Memory B cell (primary cell): ENCODE measurements at places on chromosomes 2 and 18.
A peak's percentile ranks its signal among the peaks of the same experiment; 100 is the strongest.

- no peak for DNase-seq
These were observed 14.9 kb downstream of the IL1RN start for GRCh38 chr2:113142290-113142689.

GRCh38 chr2:64325477-64325851 is 128.5 kb upstream of the LGALSL start:
- DNase-seq: no peak

GRCh38 chr2:120373424-120373823 is 27.5 kb downstream of the INHBB start:
- DNase-seq: no peak

- no peak for DNase-seq
These were observed 187.5 kb upstream of the MAP2 start for GRCh38 chr2:209236377-209236776.

DNA sequence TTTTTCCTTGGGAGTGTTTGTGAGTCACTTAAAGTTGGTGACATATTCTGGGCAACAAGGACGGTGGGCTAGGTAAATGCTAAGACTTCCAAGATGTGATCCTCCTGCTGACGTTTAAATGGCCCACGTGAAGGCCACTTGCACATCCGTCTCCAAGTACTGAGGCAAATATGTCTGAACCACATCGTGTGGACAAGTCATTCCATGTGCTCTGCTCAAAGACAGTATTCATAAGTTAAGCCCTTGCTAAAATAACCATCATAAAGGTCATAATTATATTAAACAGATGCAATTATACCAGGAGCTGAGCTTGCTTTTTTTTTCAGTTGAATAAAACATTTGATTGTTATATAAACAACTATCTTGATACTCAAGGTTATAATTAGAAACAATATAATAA is 44.8 kb downstream of the SPP2 start:
- no peak for DNase-seq

GRCh38 chr2:17899871-17900270 is 21.4 kb downstream of the KCNS3 start:
- no peak for DNase-seq

GRCh38 chr18:45573514-45573913 is 41.8 kb upstream of the SLC14A2 start:
- DNase-seq: no peak

GRCh38 chr2:118000041-118000440 is 13.8 kb downstream of the CCDC93 start:
- no peak for DNase-seq

DNA sequence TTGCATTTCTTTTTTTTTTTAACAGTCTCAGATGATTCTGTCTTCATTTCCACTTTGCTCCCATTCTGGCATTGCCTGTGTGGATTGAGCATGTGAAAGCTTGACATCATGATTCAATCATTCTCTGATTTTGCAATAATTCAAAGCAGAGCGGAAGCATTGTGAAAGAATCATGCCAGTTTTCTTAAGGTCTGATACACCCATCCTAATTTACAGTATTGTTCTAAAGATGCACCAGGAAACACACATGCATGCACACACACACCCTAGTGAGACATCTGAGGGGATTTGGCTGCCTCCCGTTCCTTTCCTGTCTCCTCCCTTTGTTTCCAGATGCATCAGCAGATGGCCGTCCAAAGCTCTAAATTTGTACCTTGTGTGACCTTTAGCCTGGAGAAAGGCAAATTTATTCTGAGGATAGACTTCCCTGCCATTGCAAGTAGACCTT is 97.3 kb downstream of the FMNL2 start:
- DNase-seq: no peak

- peak; percentile 49 for DNase-seq
These were observed 1.2 kb downstream of the TGOLN2 start for GRCh38 chr2:85326406-85327159.

- DNase-seq: no peak
These were observed 39.1 kb upstream of the MC4R start for GRCh38 chr18:60411715-60412114.

DNA sequence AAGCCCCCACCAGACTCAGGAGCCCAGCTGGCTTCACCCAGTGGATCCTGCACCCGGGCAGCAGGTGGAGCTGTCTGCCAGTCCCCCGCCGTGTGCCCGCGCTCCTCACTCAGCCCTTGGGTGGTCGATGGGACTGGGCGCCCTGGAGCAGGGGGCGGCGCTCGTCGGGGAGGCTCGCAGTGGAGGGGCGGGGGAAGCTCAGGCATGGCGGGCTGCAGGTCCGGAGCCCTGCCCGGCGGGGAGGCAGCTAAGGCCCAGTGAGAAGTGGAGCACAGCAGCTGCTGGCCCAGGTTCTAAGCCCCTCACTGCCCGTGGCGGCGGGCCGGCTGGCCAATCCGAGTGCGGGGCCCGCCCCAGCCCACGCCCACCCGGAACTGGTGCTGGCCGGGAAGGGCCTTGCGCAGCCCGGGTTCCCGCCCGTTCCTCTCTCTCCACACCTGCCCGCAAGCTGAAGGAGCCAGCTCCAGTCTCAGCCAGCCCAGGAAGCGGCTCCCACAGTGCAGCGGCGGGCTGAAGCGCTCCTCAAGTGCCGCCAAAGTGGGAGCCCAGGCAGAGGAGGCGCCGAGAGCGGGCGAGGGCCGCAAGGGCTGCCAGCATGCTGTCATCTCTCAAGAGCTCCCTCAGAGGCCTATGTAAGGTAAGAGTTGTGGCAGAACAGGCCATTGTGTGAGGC is 1307.8 kb upstream of the TMEFF2 start:
- no peak for DNase-seq

DNA sequence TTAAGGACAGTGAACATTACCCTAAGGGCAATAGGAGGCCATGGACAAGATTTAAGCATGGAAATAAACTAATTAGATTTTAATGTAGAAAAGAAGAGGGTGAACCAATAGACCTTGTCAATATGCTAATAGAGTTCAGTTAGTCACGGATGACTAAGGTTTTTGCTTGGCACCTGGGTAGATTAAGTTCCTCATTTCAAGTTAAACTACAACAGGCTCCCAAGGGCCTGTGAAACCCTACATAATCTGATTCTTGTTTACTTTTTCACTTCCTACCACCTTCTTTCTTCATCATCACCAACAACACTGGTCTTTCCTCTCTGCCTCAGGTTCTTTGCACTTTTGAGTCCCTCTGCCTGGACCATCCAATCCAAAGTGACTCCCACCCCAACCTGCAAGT is 14.8 kb downstream of the SP110 start:
- DNase-seq: no peak

DNA sequence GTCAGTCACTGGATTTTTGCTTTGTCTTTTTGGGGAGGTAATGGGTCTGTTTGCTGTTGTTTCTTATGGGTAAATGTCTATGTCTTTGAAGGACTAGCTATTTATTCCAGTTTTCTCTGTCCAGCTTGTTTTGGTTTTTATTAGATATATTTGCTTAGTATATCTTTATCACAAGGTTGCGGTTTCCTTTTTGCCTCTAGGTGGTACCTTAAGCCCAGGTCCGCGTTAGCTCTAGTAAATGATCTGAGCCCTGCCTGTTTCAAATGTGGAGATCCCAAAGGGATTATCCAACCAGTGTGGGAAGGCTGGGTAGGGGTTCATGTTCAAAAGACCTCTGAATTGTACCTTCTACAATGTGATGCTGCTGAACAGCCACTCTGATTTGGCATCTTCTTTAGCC is 114.5 kb downstream of the MYO3B start:
- no peak for DNase-seq

- no peak for DNase-seq
These were observed 1665.2 kb downstream of the SUCLG1 start for GRCh38 chr2:82793711-82794435.

DNA sequence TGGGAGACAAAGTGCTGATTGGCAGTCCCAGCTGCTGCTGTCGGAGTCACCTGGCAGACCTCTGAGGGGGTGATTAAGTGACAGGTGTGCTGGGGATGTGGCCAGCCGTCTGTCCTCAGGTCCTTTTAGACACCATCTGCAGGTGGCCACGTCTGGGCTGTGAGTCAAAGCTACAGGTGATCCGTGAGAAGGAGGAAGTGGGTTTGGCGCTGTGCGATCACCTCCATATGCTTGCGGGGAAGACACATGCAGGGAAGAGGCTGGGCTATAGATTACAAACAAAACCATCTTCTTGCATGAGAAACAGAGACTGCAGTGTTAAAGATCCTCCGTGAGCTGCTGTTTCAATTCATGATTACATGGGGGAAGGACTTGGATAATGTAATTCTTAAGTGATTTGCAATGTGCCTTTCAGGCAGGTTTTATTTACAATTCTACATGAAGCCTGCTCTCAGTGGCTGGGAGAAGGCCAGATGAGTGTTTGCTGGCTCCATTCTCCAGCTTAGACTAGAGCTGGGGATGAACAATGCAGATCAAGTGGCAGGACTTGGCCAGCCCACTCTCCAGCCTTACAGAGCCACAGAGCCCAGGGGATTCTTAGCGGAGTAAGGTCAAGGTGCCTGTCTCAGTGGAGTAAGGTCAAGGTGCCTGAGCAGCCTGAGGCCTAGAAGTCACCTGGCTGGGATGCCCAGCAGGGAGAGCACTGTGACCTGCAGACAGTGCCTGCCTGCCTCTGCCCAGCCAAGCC is 87.8 kb downstream of the LYPD1 start:
- no peak for DNase-seq

DNA sequence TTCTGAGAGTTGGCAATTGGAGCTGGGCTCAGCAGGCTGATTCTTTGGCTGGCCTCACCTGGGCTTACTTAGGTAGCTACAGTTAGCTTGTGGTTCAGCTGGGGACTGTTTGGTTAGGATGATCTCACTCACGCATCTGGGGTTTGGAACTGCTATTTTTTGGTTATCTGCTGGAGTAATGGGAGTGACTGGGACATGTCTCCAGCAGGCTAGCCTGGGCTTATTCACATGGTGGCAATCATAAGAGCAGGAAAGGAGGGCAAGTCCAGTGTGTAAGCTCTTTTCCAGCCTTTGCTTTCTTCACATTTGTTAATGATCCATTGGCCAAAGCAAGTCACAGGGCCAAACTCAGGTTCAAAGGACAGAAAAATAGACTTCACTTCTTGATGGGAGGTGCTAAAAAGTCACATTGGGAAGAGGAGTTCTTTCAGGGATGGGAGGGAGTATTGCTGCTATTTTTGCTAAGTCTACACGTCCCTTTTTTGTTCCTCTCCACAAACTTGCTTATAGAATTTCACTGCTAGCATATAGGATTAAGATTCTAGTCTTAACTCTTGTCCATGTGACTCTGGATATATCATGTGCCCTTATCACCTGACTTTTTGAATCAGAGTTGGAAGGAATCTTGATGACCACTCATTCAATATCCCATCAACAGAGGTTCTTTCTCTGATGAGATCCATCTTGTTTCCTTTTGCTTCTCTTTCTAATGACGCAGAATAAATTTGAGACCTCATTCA is 174.0 kb downstream of the ZFP36L2 start:
- DNase-seq: no peak

DNA sequence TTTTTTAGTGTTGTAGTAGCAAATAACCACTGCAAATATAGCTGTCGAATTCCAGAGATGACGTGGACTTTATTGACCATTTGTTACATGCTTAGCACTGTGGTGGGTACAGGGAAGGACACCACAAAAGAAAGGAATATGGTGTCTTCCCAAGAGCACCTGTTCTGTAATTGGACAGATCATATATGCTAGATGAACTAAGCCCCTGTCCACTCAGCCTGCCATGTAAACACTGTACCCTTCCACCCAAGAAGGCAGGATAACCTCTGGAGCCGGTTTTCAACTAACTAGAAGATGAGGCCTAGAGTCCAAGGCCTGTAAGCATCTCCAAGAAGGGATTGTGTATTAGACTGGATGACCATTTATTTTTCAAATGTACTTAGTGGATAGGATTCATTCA is 44.1 kb downstream of the COX7A2L start:
- no peak for DNase-seq

GRCh38 chr2:47011696-47012095 is 96.1 kb upstream of the MCFD2 start:
- DNase-seq: no peak

GRCh38 chr2:149313512-149313972 is 16.8 kb upstream of the LYPD6 start:
- DNase-seq: no peak

GRCh38 chr2:146950911-146951310 is 893.9 kb upstream of the ACVR2A start:
- no peak for DNase-seq

- DNase-seq: peak; percentile 7
These were observed 9.0 kb downstream of the DTNB start for GRCh38 chr2:25664183-25664964.

DNA sequence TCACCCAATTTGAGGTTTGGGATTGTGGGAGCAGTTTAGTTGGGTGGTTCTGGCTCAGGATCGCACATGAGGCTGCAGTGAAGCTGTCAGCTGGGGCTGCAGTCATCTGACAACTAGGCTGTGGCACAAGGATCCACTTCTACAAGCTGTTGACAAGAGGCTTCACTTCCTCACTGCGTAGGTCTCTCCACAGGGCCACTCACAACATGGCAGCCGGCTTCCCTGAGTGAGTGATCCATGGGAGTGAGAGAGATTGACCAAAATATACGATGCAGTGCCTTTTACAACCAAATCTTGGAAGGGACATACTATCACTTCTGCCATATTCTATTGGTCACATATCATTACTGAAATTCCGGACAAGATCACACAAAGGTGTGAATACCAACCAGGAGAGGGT is 187.5 kb downstream of the DLGAP1 start:
- no peak for DNase-seq

GRCh38 chr18:53503914-53504441 is 720.5 kb downstream of the MBD2 start:
- no peak for DNase-seq

DNA sequence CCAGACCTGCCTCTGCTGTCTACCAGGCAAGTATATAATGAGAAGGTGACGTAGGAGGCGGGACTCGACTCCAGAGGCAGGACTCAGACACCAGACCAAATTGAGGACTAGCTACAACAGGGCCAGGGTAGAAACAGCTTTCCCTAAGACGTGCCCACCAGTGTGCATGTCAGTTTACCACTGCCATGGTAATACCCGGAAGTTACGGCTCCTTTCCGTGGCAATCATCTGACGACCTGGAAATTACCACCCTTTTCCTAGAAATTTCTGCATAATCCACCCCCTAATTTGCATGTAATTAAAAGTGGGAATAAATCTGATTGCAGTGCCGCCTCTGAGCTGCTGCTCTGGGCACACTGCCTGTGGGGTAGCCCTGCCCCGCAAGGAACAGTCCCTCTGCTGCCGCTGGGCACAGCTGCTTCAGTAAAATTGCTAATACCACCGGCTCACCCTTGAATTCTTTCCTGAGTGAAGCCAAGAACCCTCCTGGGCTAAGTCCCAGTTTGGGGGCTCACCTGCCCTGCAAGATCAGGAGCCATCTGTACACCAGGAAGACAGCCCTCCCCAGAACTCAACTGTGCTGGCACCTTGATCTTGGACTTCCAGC is 59.1 kb downstream of the ODC1 start:
- no peak for DNase-seq
